Activated naive CD4-positive, alpha-beta T cell (primary cell): ENCODE measurements at places on chromosomes 11 and 22.

DNA sequence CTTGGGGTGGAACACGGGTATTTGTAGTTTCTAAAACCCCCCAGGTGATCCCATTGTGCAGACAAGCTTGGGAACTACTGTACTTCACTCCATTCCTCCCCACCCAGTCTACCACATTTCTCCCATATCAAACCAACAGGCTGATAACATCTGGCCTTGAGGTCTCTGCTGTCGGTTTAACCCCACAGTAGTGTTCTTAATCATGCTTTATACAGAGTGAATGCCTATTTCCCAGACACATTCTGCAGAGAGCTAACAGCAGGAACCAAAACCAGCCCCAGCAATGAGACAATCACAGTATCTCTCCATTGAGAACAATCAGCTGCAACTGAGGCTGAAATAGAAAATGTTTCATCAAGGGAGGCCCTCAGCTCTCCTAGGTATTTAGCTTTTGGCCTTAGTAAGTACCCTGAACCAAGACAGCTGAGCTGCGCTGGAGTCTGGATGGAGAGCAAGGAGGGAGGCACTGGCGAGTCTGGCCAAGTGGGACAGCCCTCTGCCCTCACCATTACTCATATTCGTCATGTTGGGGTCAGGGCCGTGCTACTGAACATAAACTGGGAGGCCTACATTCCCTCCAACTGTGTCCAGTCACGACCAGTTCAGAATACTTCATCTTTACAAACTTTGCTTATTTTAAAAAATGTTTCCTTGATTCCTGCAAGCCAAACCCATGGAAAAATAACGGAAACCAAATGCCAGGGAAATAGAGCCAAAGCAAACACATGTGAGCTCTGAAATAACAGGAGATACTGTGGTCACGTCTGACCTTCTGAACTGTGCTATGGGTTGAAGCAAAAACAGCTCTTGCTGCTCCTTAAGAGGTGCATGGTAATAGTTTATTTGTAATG is 81.0 kb downstream of the CCDC34 start:
- DNase-seq = no peak

GRCh38 chr11:17230867-17231851 is 23.4 kb upstream of the PIK3C2A start:
- DNase-seq = no peak

DNA sequence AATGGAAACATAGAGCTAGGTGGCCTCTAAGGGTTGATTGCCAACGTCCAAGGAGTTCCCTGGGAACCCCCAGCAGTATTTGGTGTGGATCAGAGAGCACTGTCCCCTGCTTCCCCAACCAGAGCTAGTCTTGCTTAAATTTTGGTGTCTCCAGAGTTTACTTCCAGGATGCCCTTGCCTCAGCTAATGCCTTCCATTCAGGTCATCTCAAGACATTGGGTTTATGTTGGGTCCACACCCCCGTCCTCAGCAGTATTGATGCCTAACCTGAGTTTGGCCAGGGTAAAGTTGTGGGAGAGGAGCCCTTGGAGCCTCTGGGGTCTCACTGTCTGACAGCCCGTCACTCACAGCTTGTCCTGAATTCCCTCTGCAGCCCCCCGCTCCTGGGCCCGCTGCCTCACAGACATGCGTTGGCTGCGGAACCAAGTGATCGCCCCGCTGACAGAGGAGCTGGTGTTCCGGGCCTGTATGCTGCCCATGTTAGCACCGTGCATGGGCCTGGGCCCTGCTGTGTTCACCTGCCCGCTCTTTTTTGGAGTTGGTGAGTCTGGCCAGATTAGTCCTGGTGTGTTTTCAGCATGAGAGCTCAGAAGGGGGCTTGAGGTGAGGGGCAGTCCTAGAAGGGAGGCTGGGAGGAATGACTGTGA is 1.4 kb downstream of the RCE1 start:
- no peak for DNase-seq

GRCh38 chr11:1075341-1075911 is 752 bp downstream of the MUC2 start:
- DNase-seq = no peak

DNA sequence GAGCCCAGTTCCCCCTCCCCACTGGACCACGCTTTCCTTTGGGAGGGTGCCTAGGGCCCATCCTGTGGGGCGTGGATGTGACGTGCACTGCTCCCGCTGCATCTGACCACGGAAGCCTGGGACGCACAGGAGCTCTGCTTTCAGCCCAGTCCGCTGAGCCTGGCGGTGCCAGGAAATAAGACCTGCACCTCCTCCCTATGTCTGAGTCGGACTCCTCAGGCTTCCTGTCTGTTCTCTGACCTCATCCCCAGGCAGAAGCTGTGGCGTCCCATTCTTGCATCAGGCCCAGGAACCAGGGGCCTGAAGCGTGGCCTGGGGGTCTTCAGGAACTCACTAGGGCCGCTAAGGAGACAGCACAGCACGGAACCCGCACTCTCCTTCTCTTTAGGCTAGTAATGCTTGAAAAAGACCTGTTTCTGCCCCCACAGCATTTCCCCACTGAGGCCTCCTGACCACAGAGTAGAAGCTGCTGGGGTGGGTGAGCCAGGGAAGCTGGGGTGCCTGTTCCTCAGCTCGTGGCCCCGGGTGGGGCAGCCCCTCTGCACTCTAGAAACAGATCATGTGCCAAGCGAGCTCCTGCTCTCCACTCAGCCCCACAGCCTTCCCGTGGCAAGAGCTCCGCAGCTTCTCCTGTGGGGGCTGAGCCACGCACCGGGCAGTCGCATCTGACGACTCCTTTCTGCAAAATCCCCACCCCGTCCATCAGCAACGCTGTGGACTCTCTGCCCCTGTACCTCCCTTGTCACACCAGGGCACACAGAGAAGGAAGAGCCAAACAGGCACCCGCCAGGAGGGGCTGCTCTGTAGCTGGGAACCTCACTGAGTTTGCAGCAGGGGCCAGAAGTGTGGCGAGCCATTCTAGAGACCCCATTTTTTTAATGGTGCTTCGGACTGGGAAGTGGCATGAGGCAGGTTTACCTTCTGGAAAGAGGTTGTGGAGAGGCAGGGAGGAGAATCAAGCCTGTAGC is 22.6 kb downstream of the MOV10L1 start:
- no peak for DNase-seq

DNA sequence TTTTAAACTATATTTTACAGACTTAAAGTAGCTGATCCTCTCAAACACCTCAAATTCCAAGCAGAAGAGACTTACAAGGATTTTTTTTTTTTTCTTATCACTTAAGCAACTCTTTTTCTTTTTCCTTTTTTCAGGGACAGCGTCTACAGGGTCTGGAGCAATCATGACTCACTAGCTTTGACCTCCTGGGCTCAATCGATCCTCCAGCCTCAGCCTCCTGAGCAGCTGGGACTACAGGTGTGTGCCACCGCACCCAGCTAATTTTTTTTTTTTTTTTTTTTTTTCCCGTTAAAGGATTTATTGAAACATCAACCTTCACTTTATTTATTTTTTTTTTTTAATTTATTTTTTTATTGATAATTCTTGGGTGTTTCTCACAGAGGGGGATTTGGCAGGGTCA is 4.5 kb upstream of the MACROD1 start:
- no peak for DNase-seq
